Caco-2 (cell line): ENCODE measurements at places on chromosomes 5 and 9.

- DNase-seq: no peak
These were observed 13.7 kb downstream of the TRIO start for GRCh38 chr5:14156650-14157492.

GRCh38 chr9:23538461-23539003 lies 287.5 kb downstream of the ELAVL2 start:
- no peak for DNase-seq

GRCh38 chr5:11384441-11385250 lies 519.6 kb downstream of the CTNND2 start:
- DNase-seq: no peak

GRCh38 chr5:103487218-103487617 lies 75.4 kb downstream of the NUDT12 start:
- no peak for DNase-seq

GRCh38 chr9:86983620-86984259 lies 36.4 kb upstream of the GAS1 start:
- no peak for DNase-seq

GRCh38 chr9:123571240-123571639 lies 215.2 kb downstream of the CRB2 start:
- DNase-seq: no peak
